Metanephros (tissue), 2 donors: ENCODE measurements at places on chromosomes 1 and 21. TPM values are rescaled to one million over a fixed set of nuclear protein-coding genes. Genes with fewer than 3 reads are reported as not detected.

Gene HEYL
- total RNA-seq = 12.1 TPM

Gene BACE2
- 36.2 TPM for total RNA-seq

Gene HFM1
- 9.0 TPM for total RNA-seq

Gene PIGK
- 24.8 TPM for total RNA-seq

Gene FAM167B
- 13.7 TPM for total RNA-seq

Gene DMRTA2
- not detected for total RNA-seq

Gene NADK
- 47.6 TPM for total RNA-seq

Gene LCE1F
- not detected for total RNA-seq

Gene ACTA1
- total RNA-seq = 980 TPM

Gene BARHL2
- not detected for total RNA-seq

Gene CCDC27
- not detected for total RNA-seq

Gene ELK4
- 16.4 TPM for total RNA-seq

Gene LEFTY1
- 3.9 TPM for total RNA-seq

Gene HSD3B2
- total RNA-seq = 1.3 TPM

Gene KRTAP11-1
- 0.41 TPM for total RNA-seq

Gene HPDL
- total RNA-seq = 5.8 TPM

Gene HMGCS2
- total RNA-seq = 36.5 TPM

Gene RNU1-2
- total RNA-seq = 7,909 TPM

Gene RAB4A
- total RNA-seq = 29.5 TPM

Gene MPC2
- total RNA-seq = 68.6 TPM

Gene ATAD3C
- 5.8 TPM for total RNA-seq

Gene IQGAP3
- 11.3 TPM for total RNA-seq

Gene PCSK9
- 2.2 TPM for total RNA-seq

Gene OR2T11
- 0.06 TPM for total RNA-seq

Gene ANKRD13C
- total RNA-seq = 39.1 TPM

Gene SLC37A1
- total RNA-seq = 10.0 TPM

Gene NHLH1
- not detected for total RNA-seq

Gene ACTL8
- total RNA-seq = not detected

Gene RBM11
- total RNA-seq = 2.7 TPM

Gene ITLN2
- total RNA-seq = not detected

Gene FABP3
- 49.9 TPM for total RNA-seq

Gene TDRD10
- total RNA-seq = 1.8 TPM

Gene GSTM1
- total RNA-seq = not detected

Gene KIF2C
- total RNA-seq = 13.3 TPM

Gene GNG4
- total RNA-seq = 2.6 TPM

Gene SCCPDH
- total RNA-seq = 41.6 TPM

Gene DNAI4
- 22.6 TPM for total RNA-seq

Gene SPATA1
- 1.6 TPM for total RNA-seq
